NCI-H1048 (cell line): ENCODE measurements at places on chromosomes 7 and 10.

DNA sequence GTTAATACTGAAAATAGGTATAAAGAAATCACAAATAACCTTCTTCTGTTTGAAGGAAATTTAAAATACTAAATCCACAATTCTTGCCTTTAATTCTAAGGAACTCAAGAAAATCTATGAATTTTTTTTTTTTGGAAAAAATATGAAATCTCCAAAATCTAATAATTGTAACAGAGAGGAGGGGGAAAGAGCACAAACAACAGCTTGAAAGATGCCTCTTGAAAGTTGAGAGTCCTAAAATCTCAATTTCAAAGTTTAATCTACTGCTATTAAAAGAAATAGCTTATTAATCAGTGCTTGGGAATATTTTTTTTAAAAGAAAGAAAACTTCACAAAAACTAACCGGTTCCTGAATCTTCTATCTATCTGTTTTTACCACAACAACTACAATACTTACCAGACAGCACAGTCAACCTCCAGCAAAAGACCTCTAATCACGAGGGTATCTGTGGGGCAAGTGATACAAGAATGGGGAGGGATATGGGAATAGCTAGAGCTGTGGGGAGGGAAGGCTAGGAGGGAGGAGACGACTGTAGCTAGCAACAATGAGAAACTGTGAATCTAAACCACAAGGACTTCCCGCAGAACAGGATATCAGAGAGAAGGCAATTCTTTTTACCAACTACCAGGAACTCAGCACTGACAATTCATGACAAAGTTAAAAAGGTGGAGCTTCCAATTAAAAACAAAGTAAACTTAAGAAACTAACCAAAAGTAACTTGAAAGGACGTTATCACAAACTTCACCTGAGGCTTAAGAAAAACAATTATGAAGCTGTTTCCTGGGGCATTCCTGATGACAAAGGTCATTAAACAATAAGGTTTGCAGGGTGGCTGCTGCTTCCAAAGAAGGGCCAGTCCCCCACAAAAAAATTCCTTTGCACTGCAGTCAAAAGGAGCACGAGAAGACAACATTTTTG lies at the start of gene USP54:
USP54 (minus strand) TSS at position 462 of the 919 bp plus-strand sequence. CDS start 15,684 bp downstream, outside the sequence.
- no peak for DNase-seq

DNA sequence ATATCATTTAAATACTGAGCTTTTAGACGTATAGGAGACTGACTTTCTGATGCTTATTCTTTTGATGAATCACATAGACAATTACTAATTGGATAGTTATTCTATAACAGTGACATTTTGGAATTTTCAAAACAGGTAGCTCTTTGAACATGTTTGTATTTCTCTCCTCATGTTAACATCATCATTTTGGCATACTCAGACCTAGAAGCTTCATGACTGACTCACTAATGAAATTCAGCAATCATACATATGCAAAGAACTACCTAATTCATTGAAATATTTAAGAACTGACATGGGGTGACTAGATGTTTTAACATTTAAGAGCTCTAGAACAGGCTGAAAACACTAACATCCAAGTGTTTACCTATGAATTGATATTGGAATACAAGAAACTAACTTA lies 192.3 kb downstream of the VTI1A start:
- no peak for DNase-seq

DNA sequence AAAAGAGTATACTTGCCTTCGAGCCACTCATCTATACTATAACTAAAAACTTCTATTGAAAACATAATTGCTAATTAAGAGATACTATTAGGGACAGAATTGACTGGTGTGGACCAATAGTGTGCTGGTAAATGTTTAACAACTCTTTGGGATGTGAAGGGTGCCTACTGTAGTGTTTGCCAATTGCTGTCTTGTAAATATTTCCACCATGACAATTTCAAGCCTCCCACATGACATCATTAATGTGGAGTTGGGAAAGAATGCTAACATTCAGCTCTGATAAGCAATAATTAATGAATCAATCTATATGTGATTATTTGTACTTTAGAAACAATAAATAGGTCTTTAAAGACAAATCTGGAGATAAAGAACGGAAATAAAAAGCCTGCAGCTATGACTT lies 136.8 kb downstream of the DGKB start:
- DNase-seq = no peak

- DNase-seq = no peak
These were observed 354.5 kb downstream of the TFEC start for GRCh38 chr7:115676080-115676479.

GRCh38 chr7:75033064-75033463 lies 40.5 kb downstream of the RCC1L start:
- DNase-seq = no peak

GRCh38 chr7:138317044-138317596 lies 142.9 kb upstream of the TRIM24 start:
- DNase-seq = no peak

GRCh38 chr7:27960415-27960814 lies 220.2 kb downstream of the JAZF1 start:
- DNase-seq = no peak

DNA sequence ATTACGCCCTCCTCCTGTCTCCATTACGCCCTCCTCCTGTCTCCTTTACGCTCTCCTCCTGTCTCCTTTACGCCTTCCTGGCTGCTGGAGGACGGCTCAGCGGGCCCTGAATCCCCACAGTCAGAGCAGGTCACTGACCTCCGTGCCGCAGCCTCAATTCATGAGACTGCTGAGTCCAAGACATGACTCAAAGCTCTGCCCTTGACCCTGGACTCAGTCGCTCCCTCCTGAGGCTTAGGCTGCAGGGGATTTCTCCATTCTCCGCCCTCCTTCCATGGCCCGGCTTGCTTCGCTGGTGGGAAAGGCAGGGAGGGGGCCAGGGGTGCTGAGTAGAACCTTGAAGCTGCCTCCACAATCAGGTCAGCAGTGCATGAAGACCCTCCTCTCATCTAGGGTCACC lies 21.0 kb upstream of the FOXL3 start:
- DNase-seq = no peak

DNA sequence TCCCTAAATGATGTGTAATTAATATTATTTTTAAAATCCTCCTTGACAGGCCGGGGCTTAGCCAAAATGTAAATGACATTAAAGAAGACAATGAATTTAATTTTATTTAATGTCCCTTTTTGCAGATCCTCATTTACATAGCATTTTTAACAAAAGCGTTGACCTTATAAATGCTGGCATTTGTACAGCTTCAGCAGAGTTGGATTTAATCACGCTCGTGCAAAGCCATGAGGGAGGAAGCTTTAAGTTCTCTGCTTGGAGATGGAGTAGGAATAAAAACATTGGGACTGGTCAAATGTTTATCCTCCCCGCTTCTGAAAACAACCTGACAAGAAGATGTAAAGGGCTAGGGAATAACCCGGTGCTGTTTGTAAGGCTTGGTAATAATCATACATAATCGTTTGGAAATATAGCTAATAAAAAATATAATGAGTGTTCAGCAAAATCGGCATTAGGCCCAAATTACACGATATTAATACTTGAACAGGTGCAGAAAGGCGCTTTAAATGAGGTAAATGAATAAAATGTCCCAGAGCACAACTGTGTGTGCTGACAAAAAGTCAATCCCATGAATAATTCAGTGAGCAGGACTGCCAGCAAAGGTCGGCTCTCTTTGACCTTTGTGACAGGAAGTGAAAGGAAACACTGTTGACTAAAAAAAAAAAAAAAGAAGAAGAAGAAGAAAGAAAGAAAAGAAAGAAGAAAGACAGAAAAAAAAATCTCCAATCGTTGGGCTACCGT lies 11.5 kb downstream of the EBF3 start:
- DNase-seq = no peak

GRCh38 chr7:140734096-140734495 lies 37.6 kb downstream of the NDUFB2 start:
- no peak for DNase-seq

DNA sequence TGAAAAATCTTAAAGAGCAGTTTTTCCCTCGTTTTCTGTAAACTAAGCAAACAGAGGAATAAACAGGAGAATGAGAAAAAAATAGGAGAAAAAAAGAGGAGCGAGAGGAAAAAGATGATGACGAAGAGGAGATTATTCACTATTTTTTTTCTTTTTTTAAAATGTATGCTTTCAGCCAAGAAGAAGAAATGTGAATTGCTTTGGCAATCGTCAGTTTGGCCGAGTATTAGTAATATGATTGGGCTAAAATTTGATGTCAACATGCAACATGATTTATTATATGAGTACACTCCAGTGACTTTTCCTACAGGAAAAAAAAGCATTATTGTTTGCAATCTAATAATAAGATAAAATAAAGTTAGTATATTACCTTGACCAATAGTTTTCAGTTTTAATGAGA lies 26.3 kb downstream of the VWDE start:
- DNase-seq = no peak

- DNase-seq = no peak
These were observed 26.5 kb downstream of the GPR85 start for GRCh38 chr7:113060100-113060499.

DNA sequence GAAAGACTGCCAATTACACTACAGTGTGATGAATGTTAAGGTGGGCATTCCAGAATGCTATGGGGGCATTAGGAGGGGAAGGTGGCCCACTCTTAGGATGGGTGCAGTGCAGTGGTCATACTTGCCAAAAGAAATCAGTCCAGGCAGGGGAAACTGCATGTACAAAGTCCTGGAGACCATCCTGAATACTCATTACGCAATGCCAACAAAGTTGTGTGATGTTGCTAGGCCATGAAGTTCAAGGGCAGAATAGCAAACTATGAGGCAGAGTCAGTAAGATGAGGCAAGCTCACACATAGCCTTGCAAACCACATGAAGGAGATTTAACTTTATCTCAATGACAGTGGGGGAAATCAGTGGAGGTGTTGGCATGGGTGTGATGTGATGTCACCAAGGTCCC lies 49.8 kb upstream of the SLC35B4 start:
- no peak for DNase-seq

- no peak for DNase-seq
These were observed 36.6 kb upstream of the SORBS1 start for GRCh38 chr10:95597788-95598187.

DNA sequence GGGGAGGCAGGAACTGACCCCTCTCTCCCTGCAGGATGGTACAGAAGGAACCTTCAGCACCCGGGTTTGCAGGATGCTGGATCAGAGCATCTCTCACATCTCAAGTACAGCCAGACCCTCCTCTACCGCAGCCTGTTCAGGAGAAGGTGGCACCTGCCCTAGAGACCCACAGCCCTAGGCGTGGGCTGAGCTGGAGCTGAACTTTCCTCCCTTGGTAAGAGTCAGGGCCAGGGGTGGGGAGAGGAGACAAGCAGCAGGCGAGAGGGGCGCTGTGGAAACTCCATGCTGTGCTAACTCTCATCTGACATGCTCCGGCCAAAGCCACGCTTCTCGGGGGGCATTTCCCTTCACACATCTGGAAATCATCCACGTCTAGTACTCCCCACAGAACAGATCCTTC lies 154.4 kb downstream of the DIP2C start:
- DNase-seq = no peak

- peak; percentile 34 for DNase-seq
These were observed 104.3 kb downstream of the TRIM24 start for GRCh38 chr7:138564365-138564764.

DNA sequence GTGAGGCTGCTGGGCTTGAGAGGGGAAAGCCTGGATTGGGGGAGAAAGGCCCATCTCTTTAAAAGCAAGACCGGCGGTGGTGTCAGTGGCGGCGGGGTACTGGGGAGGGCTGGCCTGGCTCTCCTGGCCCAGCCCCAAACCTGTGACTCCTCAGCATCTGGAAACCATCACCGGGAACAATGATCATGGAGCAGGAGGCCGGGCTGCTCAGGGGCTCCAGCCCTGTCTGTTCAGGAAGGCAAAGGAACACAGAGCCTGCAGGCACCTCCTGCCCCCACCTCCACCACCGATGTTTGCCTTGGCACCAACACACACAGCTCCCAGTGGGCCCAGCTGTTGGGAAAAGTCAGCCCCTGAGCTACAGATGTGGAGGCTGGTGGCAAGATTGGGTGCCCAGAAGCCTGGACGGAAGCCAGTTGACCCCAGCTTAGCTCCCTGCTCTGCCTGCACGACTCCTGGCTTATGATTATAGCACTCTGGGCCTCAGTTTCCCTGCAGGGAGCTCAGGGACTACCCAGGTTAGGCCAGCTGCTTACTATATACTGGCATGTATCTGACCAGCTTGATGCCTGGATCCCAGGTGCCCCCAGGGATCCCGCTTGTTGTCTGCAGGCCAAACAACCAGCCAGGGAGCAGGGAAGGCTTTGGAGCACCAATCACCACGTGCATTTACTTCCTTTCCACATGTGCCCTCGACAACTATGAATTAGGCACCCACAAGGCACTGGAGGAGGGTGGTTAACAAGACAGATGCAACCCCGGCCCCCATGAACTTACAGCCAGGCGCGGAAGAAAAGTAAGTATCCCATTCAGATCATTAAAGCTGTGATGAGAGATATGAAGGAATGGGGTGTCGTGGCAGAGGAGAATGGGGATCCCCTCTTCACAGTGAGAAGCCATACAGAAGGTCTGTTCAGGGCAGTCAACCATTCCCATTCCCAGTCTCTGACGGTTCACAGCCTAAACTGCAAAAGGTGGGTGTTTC lies 37.3 kb downstream of the ZCCHC24 start:
- DNase-seq = no peak

DNA sequence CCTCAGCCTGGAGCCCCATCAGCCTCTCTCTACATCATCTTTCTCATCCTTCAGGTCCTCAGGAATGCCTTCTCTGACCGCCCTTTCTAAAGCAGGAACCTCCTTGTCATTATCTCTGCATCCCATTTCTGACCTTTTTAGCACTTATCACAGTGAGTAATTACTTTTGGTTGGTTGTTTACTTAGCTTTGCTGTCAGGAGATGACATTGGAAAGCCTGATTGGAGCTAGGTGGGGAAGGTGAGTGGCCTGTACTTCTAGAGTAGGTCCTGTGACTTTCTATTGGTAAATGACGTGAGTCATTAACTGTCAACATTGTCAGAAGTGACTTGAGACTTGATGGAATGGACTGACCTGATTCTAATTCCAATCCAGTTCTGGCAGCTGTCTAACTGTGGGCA lies 9.3 kb upstream of the SLC25A13 start:
- no peak for DNase-seq

GRCh38 chr10:99345350-99345749 lies 16.2 kb downstream of the CNNM1 start:
- no peak for DNase-seq

- no peak for DNase-seq
These were observed 11.9 kb downstream of the PAXIP1 start for GRCh38 chr7:154990964-154991540.

DNA sequence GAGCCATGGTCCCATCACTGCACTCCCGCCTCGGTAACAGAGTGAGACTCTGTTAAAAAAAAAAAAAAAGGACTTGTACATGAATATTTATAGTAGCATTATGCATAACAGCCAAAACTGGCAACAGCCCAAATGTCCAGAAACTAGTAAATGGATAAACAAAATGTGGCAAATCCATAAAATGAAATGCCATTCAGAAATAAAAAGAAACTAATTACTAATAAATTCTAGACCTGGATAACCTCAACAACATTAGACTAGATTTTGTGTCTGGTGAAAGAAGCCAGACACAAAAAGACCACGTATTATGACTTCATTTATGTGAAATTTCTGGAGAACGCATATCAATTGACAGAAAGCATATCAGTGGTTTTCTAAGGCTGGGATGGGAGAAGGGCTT lies 74.5 kb downstream of the HPSE2 start:
- no peak for DNase-seq

GRCh38 chr10:131198401-131198800 lies 113.1 kb downstream of the TCERG1L start:
- no peak for DNase-seq

- no peak for DNase-seq
These were observed 14.2 kb upstream of the PDCD4 start for GRCh38 chr10:110857265-110858171.

GRCh38 chr7:7136466-7137381 lies 45.6 kb upstream of the C1GALT1 start:
- DNase-seq = no peak
